ENCODE measurements at places on chromosomes 5 and 9. TPM values are rescaled to one million over a fixed set of nuclear protein-coding genes. Genes with fewer than 3 reads are reported as not detected.

Gene PCDHGB1
- total RNA-seq: not detected

Gene KIF12
- total RNA-seq: not detected

Gene MSX2
- total RNA-seq: not detected

Gene RNF180
- not detected for total RNA-seq

Gene ZNF883
- 1.1 TPM for total RNA-seq

Gene ANKRD18B
- total RNA-seq: not detected

Gene WNK2
- total RNA-seq: 2.8 TPM

Gene TMEM215
- not detected for total RNA-seq

Gene PCSK1
- not detected for total RNA-seq

Gene SHISAL2B
- total RNA-seq: not detected

Gene SLU7
- total RNA-seq: 40.9 TPM

Gene GNA14
- not detected for total RNA-seq

Gene SLCO6A1
- total RNA-seq: not detected

Gene SNCB
- 0.79 TPM for total RNA-seq

Gene PCDHGB4
- not detected for total RNA-seq

Gene SMU1
- total RNA-seq: 23.8 TPM

Gene SLC24A2
- total RNA-seq: not detected

Gene SPINK7
- total RNA-seq: not detected

Gene UBE2R2
- total RNA-seq: 47.4 TPM

Gene PALM2AKAP2
- not detected for total RNA-seq

Gene BARHL1
- not detected for total RNA-seq
